ENCODE measurements at places on chromosomes 12 and 14. TPM values are rescaled to one million over a fixed set of nuclear protein-coding genes. Genes with fewer than 3 reads are reported as not detected.

Gene KRR1
- total RNA-seq = 41.6 TPM

Gene PZP
- total RNA-seq = not detected

Gene C12orf56
- total RNA-seq = 2.3 TPM

Gene TAS2R30
- total RNA-seq = 29.1 TPM

Gene CDC42BPB
- 102 TPM for total RNA-seq

Gene LIN7A
- total RNA-seq = 32.6 TPM

Gene PRKCH
- total RNA-seq = 11.0 TPM

Gene OTX2
- total RNA-seq = 24.6 TPM

Gene AHNAK2
- total RNA-seq = 10.6 TPM

- DNase-seq = no peak
Measured at GRCh38 chr12:15536446-15536845, 214.1 kb downstream of the PTPRO start.

DNA sequence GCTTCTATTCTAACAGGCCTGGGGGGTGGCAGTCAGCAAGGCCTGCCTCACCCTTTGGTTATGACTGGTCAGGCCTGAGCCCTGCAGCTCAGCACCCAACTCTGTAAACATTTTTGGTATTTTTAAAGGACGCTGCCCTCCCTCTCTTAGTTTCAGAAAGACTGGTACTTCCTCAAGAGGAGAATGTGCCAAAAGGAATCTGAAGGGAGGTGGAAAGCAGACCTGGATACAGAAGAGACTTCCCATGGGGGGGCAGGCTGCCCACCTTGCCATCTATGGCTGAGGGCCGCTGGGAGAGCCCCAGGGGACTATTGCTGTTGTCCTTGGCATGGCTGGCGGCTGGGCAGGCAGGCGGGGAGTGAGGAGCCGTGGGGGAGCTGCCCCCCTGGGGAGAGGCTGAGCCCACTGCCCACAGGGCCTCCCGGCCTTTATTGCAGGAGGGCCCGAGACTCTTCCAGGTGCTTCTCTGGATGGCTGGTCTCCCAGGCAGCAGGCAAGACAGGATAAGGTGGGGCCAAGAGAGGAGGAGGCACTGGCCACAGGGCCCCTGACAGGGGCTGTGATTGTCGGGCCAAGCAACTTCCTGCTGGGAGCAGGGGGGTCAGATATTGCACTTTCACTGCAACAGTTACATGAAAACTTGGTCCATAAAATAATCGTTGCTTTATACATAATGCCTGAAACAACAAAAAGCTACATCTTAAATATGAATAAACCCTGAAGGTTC is 3.5 kb downstream of the ARL6IP4 start:
- DNase-seq = no peak

- no peak for DNase-seq
Measured at GRCh38 chr12:31005256-31005943, 68.3 kb upstream of the DDX11 start.

- DNase-seq = no peak
Measured at GRCh38 chr14:101982621-101983020, 18.2 kb downstream of the DYNC1H1 start.

DNA sequence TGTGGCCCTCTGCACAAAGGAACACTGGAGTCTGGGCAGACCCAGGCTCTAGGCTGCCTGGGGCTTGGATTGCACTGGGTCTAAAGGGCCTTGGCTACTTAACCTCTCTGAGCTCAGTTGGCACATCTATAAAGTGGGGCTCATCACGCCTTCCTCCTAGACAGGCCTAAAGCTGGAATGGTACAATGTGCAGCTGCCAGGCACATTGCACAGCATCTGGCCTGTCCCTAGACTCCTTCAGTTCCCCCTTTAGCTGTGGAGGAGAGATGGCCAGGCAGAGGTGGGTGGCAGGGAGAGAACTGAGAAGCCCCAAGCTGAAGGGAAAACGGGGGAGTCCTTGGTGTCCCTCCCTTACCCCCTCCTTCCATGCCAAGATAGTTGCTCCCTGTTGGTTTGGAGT is 10.8 kb downstream of the IRF2BPL start:
- no peak for DNase-seq

- no peak for DNase-seq
Measured at GRCh38 chr14:54814076-54814475, 88.5 kb downstream of the GCH1 start.

- no peak for DNase-seq
Measured at GRCh38 chr12:50961708-50962107, 9.4 kb downstream of the HIGD1C start.

GRCh38 chr12:107397890-107398500 is 287.6 kb upstream of the PWP1 start:
- DNase-seq = no peak

GRCh38 chr14:51014086-51014485 is 69.8 kb upstream of the PYGL start:
- peak; percentile 38 for DNase-seq

- DNase-seq = peak; percentile 87
Measured at GRCh38 chr14:23183479-23183878, at the start of gene SLC7A8. TSS of gene SLC7A8 (minus strand) at chr14:23183660. CDS start at chr14:23182914, 746 bp downstream.

- no peak for DNase-seq
Measured at GRCh38 chr12:85626784-85627171, 209.4 kb downstream of the RASSF9 start.

DNA sequence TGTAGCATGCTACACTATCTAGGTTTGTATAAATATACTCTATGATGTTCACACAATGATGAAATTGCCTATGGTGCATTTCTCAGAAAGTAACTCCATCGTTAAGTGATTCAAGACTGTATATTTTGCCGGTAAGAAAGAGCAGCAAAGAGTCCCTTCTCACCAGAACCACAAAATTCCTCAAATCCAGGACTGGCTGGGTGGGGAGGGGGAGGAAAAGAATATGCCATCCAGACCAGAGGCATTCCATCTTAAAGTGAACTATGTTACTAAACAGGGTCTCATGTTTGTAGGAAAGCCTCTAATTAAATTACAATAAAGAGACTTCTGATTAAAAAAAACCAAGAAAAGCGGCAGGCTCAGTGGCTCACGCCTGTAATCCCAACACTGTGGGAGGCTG is 11.5 kb downstream of the UBE2N start:
- no peak for DNase-seq

- peak; percentile 49 for DNase-seq
Measured at GRCh38 chr12:43882578-43883178, 46.8 kb downstream of the TMEM117 start.

DNA sequence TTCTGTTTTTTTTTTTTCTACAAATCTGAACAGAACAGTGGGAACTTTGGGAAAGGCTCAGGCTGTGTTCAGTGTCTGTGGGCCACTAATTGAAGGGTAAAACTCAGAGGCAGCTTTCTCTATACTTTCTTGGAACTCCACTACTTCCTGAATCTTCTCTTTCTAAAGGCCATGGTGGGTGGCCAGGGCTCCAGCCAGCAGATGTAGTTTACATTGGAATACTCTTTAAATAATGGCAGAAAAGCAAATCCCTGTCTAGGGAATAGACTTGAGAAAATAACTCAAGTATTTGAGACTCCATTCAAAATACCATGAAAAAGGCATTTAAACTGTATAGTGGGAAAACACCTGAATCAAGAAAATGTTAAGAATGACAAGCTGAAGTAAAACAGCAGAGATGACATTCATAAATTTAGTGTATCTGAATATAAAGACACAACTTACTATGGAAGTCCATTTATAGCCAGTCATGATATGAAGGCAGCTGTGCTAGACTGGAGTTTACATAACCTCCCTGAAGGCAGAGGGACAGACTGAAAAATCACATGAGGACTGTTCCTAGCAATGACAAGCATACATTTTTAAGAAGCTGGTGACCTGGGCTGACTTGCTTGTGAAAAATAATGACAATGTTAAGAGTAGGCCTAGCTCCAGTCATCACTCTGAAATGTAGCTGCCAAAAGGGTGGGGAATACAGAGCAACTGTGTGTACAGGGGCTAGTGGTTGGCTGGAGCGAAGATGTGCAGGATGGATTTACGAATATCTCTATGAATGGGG is 168.6 kb downstream of the STXBP6 start:
- DNase-seq = no peak

DNA sequence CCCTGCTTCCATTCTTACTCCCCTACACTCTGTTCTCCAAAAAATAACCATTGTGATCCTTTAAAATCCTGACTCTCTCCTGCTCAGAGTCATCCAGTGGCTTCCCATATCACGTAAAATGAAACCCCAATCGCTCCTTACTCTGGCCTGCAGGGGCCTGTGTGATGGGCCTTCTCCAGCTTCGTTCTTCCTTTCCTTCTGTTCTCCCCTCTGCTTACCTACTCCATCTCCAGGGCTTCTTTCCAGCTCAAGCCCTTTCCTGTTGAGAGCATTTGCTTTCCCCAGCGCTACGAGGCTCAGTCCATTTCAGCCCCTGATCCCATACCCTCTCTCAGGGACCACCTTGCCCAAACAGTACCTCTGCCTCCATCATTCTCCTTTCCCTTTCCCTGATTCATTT is 144.4 kb upstream of the ARHGAP5 start:
- DNase-seq = no peak

GRCh38 chr12:45377815-45378214 is 161.9 kb downstream of the ANO6 start:
- DNase-seq = no peak

DNA sequence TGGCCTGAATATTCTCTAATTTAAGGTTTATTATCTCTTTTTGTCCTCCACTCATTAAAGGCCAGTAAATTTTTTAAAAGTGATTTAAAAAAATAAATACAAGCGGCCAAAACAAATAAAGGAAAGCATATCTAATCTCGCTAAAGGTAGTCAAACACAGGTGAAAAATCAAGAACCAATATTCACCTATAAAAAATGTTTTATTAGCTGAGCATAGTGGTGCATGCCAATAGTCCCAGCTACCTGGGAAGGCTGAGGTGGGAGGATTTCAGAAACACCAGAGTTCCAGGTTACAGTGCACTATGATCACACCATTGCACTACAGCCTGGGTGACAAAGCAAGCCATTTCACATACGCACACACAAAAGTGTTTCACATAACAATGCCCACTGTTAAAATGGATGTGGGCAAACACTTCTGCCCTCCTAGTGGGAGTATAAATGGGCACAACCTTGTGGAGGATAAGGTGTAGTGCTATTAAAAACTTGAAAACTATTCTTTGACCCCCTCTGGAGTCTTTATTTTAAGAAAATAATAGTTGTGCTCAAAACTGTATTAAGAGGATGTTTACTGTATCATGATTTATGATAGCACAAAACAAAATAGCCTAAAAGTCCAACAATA is 32.7 kb upstream of the NAP1L1 start:
- no peak for DNase-seq

DNA sequence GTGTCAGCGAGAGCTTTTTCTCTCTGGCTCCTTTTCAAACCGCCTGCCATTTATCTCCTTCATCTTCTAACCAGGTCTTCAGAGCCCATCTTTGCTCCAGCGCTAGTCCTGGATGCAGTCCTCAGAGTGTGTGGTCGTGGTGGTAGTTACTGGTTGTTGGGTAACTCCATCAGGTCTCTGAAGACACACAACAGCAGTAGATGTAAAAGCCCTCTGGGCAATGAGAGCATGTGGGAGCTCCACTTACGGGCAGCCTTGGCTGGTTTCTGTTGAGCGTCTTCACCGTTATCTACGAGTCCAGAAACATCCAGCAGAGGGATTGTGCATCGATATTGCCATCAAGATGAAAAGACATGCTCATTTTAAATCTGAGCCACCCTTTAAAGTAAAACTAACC is 61.2 kb downstream of the FBXL14 start:
- no peak for DNase-seq

GRCh38 chr12:128644664-128645296 is 179.0 kb downstream of the SLC15A4 start:
- no peak for DNase-seq

DNA sequence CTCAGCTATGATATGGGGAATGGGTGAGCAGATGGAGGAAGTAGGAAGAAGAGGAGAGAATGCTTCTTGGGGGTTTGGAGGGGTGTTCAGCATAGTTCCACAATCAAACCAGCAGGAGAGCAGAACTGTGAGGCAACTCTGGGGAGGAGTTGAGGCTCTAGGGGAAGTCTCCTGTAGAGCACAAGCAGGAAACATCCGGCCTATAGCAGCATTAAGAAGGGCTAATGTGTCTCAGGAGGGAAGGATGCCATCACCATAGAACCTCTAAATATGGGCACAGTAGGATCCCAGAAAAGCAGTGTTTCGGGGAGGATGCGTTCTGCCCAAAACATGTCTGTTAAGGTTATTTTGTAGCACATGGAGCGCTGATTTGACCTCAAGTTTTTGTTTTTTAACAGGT is 8.4 kb upstream of the SALL2 start:
- no peak for DNase-seq

GRCh38 chr12:98438656-98439230 is 76.6 kb upstream of the TMPO start:
- no peak for DNase-seq

DNA sequence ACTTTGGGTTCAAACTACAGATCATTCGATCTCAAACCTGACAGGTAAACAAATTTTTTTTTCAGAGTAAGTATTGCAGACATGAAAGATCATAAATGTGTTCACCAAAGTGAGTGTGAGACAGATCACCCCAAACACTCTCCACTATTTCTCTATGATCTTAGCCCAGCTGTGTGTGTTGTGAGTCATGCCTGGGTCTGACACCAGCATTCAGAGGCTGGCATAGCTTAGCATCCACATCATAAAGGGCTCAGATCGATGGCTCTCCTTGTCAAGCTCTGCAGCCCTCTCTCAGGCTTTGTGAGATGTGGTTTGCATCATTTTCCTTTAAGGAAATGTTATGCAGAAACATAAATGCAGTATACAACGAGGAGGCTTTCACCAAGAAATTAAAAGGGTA is 164.9 kb downstream of the ETV6 start:
- no peak for DNase-seq

DNA sequence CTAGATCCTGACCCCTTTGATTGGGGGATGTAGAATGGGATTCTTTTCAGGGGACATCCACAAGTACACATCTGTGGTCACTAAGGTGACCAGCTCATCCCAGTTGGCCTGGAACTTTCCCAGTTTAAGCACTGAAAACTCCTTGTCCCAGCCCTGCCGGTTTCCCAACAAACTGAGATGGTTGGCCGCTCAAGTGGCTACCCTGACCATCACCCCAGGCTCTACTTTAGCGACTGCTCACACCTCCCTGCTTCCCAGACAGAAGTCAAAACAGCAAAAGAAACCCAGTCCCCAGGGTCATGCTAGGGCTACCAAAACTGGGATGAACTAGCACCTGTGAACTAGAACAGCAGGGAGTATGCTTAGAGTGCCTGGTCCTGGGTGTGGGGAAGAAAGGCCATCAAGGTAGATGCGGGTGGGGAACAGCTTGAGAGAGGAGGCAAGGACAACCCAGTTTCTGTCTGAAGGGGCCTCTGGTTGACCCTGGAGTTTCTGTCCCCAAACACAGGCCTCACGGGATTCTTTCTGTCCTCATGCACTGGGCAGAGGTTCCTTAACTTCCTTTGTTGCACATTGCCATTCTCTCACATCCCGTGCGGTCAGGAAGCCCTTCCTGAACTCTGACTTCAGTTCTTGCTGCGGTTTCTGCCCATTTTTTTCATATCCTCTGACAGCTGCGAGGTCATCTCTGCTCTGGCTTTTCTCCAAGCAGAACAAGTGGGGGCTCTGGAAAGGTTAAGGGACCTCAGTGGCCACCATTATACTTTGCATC is 1.6 kb downstream of the LTB4R start:
- no peak for DNase-seq

DNA sequence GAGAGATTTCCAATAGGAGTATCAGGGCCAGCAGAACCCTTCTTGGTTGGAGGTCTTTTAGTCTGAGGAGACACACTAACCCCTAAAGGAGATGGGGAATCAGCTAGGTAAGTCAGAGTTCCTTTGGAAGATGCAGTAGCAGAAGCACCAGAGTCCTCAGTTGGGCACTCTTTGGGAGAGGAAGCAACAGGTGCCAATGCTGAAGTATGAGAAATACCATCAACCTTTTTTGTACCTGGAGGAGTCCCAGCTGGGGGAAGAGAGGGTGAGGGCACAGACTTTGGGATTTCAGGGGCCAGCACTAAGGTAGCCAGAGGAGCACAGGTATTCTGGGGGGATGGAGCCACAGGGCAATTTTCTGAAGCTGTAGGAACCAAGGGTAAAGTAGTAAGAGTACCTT is 6.0 kb downstream of the NACA start:
- no peak for DNase-seq

All from cerebellum (tissue), 4 donors.